Hindlimb muscle (tissue), 1 donor: ENCODE measurements at places on chromosomes 11 and 22.

- DNase-seq = no peak
These were observed 261.9 kb downstream of the DCDC1 start for GRCh38 chr11:31107649-31108048.

DNA sequence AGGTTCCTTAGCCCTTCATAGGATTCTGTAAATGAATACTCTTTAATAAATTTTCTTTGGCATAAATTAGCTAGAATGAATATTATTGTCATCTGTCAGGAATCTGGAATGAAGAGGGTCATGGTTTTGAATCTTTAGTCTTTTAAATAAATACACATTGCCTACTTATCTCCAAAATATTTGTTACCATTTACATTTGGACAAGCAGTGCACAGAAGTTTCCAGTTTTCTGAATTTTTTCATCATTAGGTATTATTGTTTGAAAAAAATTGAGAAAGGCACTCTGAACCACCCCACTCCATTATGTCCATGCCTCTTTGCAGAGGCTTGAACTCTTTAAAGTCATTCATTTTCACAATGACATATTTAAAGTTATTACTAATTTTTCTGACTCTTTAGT lies 549.0 kb upstream of the LUZP2 start:
- no peak for DNase-seq

DNA sequence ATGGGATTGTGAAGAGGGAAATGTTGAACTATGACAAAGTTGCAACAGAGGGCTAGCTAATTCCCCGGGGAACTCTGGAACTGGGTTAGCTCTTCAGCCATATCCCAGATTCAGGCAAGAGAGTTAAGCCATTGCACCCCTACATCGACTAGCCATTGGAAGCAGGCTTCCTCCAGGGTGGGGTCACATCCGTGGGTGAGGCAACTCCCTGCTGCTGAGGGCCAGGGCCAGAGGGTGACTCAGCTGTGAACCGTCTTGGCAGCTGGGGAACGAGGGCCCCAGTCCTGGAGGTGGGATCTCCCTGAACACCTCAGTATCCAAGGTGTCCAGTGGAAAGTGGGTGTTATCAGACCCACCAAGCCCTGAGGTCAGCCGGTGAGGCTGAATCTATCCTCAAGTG lies 41.1 kb downstream of the RPS6KA4 start:
- DNase-seq = no peak

- DNase-seq = no peak
These were observed 292.3 kb upstream of the FAT3 start for GRCh38 chr11:91932151-91932821.

GRCh38 chr22:45971408-45972028 lies 5.4 kb downstream of the WNT7B start:
- no peak for DNase-seq

- peak; percentile 55 for DNase-seq
These were observed 744 bp downstream of the PACSIN3 start for GRCh38 chr11:47185305-47186075.

- DNase-seq = no peak
These were observed 41.6 kb downstream of the MRTFA start for GRCh38 chr22:40594924-40595323.
